Naive thymus-derived CD4-positive, alpha-beta T cell (primary cell): ENCODE measurements at places on chromosomes 1 and 21. TPM values are rescaled to one million over a fixed set of nuclear protein-coding genes. Genes with fewer than 3 reads are reported as not detected.

TNFRSF18 gene
- total RNA-seq = not detected

SLC9C2 gene
- total RNA-seq = not detected

RNU11 gene
- total RNA-seq = not detected

RRP1B gene
- 43.5 and 44.2 TPM in 2 replicates for total RNA-seq
